Stimulated activated CD8-positive, alpha-beta memory T cell treated with anti-CD3 and anti-CD28 coated beads, Interleukin-15, amount 100 ng/mL, for 1 hour (primary cell): ENCODE measurements at places on chromosomes 5 and 9.

- DNase-seq, result no peak
Observed at GRCh38 chr5:56064984-56065383, 70.2 kb upstream of the IL6ST start.

DNA sequence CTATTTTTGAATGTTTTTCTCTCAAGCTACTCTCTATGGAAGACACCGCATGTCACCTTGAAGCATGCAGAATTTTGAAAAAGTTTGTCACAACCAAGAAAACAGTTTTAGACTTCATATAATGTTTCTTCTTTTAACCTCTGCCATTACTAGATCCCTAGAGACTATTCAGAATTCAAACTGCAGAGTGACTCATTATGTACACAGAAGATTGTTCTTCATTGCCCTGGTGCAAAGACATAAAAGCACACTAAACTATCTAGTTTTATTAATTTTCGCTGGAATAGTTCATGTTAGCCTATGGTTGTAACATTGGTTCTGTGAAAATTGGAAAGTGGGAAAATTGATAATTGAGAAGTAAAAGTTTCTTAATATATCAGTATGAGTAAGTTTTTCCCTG is 18.4 kb downstream of the F2RL2 start:
- DNase-seq, result no peak

DNA sequence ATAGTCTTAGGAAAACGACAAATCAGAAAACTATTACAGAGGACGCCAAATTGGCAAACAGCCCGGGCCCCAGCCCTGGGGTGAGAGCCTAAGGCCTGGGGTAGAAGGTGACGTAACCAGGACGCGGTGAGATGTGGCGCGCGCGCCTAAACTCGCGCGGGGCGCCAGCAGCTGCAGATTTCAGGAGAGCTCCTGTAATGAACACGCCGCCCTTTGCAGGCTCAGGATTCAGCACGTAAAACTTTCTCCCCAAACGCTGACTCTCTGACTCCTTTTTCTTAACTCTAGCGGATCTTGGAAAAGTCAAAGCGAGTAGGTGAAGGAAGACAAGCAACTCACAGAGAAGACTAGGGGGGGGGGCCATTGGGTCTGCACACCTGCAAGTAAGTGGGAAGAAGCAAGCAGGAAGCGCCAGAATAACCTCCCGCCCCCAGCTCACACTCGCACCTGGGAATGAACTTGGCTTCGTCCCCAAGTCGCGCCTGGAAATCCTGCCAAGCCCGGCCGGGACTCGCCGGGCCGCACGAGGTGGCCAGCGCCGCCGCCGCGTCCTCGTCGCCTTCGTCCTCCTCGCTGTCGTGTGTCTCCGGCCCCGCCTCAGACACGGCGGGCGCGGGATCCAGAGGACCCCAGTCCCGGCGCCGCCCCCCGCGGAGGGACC is 822 bp downstream of the RASEF start:
- DNase-seq, result no peak

- DNase-seq, result no peak
Observed at GRCh38 chr9:129322022-129322621, 144.1 kb upstream of the IER5L start.

GRCh38 chr5:119743927-119744326 is 114.6 kb downstream of the FAM170A start:
- DNase-seq, result no peak

DNA sequence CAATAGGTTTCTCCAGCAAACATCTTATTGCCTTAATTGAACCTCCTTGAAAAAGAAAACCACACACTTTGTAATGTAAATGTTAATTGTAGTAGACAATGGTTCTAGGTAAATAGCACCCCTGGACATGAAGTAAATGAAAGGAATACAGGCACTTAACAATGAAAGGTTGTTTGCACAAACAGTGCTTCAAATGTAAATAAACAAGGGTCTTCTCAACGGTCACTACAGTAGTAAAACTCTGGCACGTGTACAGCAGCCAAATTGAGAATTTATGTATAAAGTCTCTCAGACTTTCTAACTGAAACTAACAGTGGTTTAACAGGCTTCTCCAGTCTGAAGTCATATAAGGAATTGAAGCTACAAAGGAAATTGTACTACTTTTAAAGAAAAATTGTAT is 218.3 kb downstream of the MEF2C start:
- no peak for DNase-seq

DNA sequence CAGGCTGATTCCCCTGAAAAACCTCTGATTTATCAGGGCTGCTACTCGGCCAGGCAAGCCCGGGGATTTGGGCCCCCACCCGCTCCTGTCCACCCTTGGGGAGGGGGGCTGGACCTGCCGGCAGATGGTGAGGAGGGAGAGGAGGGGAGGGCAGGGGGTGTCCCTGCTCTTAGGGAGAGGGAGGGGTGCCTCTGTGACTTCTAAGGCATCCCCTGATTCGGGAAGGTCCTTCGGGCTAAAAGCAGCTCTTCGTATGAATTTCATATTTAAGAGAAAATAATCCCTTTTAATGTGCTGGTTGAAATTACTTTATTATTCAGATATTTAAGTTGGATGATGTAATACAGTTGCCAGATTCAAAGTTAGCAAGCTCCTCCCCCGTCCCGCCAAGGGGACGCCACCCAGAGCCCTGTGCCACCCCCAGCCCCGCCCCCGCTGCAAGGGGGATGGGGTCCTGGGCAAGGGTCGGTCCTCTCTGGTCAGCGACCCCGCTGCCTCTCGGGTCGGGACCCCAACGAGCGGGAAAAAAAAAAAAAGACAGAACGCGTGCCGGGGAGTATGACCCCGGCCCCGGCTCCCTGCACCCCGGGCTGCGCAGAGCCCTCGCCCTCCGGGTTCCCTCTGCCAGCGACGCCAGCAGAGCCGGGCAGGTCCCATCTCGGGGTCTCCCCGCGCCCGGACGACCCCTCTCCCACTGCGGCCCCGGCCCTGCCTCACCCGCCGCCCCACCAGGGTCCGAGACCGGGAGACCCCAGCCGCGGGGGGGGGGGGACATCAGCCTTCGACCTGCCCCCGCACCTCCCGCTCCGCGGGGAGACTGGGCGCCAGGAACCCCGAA is 12.4 kb downstream of the LHX3 start:
- DNase-seq, result no peak
